AG10803 (cell line): ENCODE measurements at places on chromosomes 1 and 21.

DNA sequence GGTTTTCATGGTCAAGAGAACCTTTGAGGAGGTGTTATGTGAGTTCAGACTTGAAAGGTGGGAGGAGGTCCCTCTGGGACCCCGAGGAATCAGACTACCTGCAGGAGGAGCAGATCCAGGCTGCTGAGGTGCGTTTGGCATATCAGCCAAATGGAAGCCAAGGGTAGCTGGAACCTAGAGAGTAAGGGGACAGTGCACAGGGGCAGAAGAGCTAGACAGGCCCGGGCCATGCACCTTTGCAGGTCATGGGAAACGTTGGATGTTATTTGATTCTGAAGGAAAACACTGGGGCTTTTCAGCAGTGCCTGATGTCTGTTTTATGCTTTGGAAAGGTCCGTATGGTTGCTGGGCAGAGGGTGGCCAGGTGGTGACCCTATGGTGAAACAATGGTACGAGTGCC, 169.2 kb downstream of the PGBD5 start:
- DNase-seq = no peak

DNA sequence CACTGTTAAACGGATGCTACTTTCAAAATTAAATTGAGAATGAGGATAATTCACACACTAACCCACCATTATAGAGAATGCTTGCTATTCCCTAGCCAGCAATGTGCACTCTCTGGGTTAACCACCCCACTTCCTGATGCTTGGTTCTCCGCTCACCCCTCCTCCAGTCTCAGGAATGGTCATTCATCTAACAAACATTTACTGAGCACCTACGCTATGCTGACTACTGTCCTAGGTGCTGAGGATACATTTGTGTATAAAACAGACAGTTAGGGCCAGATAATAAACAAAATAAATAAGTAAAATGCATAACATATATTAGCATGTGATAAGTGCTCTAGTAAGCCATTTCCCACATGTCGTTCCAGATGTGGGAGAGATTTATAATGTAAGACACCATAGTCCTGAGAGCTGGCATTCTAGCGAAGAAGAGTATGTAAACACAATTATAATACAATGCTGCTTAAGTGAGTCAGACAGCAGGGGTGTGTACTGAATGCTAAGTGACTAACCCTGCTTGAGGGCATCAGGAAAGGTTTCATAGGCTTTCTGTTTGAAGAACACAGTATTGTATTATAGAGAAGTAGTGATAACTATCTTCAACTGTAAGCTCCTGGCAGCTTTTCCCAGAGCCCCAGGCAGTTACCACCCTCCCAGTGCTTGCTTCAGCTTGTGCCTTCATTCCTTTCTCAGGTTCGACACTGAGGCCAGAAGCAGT, 126.7 kb upstream of the CACHD1 start:
- DNase-seq = peak; percentile 76

GRCh38 chr1:99652881-99653281, 7.0 kb downstream of the PALMD start:
- DNase-seq = peak; percentile 24

- peak; percentile 68 for DNase-seq
Observed at GRCh38 chr1:100353988-100354387, 1.7 kb downstream of the CDC14A start.

GRCh38 chr1:117060441-117061317, 553 bp downstream of the TTF2 start:
- DNase-seq = peak; percentile 31

DNA sequence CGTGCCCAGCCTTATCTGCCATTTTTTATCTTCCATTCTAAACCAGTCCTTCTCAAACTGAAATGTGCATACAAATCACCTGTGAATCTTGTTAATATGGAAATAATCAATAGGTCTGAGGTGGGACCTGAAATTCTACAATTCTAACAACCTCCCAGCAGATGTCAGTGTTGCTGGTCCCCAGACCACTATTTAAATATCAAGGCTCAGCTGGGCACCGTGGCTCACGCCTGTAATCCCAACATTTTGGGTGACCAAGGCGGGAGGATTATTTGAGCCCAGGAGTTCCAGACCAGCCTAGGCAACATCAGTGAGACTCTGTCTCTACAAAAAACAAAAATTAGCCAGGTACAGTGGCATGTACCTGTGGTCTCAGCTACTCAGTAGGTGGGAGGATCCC, 4.1 kb downstream of the UQCRHL start:
- DNase-seq = no peak

DNA sequence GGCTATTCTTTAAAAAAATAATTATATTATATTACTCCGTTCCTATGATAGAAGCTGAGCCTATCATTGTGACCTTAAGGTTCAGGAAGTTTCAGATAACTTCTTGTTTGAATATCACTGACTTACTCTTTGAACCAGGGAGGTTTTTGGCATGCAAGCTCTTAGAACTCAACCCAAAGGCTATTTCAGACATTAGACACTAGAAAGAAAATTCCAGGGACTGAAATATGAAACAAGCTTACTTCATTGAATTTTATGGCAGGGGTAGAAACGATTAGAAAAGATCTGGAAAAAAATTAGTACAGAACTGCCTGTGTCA, 159.6 kb downstream of the DENND1B start:
- no peak for DNase-seq

DNA sequence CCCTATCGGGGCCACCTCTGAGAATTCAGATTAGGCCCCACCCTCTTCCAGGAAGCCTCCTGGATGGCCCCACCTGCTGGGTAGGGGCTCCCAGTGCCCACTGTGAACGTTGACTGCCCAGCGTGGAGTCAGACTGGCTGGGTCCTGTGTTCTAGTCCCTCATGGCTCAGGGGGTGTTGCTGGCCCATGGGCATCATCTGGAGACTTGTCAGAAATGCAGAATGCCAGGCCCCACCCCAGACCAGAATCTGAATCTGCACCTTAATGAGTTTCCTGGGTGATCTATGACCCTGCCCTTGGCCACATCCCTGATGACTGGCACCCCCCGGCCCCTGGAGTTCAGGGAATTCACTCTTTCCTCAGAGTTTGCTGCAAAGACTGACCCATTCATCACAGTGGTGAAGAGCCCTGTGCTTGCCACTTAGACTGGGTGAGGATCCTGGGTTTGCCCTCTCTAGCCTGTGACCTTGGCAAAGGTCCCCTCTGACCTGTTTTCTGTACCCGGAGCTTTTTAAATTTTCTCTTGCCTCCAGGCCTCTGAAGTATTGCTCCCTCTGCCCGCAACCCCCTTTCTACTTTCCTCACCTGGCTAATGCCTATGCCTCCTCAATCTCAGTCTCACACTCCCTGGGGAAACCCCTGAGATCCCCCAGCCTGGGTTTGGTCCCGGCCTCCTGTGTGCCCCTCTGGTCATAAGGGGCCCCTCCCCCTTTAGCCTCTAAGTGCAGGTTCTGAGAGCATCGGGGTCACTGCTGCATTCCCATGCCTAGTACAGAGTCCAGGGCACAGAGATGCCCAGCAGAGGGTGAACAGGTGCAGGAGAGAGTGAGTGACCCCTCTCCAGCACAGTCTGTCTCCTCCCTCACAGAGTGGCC, 184.2 kb downstream of the MATN1 start:
- DNase-seq = no peak

DNA sequence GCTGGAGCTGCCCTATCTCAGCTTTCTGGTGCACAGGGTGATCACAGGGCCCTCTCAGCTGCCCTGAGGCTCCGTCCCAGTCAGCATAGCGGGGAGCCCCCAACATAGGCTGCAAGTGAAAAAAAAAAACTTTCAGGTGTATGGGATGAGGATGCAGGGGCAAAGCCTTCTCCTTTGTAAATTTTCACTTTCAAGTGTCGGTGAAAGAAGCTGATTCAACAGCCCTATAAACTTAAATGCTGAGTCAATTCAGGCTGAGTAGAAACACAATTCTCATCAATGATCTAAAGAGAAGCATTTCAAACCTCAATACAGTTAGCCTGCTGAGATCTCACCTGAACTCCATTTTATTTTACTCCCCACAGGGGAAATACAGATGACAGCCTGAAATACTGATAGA, 171.2 kb downstream of the SEC16B start:
- no peak for DNase-seq

DNA sequence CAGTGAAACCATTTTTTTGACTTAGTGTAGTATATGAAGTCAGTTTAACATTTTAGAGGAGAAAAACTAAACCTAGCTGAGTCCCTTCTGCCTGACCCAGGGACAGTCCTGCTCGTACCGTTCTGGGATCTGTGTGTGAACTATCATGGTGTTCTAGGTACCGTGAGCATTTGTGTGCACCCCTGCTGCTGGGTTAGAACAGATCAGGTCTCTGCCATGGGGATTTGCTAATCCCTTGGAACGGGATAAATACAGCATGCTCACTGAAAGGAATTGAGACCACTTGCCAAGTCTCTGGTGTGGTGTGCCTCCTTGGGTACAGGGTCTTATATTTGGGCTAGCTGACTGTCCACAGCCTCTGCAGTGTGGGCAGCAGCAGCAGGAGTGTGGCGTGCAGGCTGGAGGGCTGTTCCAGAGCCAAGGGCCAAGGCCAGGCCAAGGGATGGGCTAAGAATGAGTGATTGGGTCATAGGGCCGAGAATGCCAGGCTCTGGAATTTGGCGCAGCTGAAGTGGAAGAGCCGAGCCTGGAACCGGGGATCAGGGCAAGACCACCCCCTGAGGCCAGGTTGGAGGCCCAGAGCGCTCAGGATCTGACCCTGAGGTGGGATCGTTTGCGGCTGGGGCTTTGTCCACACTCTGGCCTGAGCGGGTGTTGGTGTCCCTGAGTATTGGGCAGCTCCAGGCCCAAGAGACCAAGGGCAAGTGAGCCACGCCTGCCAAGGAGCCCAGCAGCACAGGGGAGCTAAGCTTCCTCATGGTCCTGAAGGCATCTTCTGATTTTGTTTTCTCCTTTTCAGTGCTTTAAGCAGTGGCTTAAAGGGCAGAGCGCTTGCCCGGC, 66.3 kb downstream of the VPS26C start:
- DNase-seq = no peak

GRCh38 chr1:220067269-220068204, 21.2 kb upstream of the EPRS1 start:
- no peak for DNase-seq

DNA sequence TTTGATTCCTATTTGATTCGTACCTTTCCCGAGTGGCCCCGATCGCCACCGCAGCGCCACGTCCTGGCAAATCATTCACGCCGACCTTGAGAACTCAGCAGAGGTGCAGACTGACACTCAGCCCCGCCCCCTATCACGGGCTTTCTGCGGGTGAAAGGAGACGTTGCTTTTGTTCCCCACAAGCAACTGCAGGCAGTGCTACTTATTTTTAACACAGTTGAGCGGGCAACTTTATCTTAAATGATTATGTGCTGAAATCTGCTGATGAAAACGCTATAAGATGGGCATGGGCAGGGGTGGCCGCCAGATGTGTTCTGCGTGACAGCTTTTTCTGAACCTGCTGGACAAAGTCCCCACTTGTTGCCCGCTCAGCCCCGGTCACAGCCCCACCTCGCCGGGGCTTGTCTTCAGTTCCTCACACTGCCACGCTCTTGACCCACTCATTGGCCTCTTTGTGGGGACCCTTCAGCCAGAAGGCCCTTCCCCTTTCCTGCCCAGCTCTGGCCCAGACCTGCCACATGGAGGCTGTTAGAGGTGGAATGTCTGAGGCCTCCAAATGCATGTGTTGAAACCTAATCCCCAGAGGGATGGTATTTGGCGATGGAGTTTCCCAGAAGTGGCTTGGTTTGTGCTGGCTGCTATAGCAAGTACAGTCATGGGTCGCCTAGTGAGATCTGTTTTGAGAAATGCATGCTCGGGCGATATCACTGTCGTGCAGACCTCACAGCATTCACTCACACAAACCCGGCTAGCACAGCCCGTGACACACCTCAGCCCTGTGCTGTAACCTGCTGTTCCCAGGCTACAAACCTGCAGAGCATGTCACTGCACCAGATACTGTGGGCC, 15.7 kb upstream of the PDXK start:
- peak; percentile 92 for DNase-seq

DNA sequence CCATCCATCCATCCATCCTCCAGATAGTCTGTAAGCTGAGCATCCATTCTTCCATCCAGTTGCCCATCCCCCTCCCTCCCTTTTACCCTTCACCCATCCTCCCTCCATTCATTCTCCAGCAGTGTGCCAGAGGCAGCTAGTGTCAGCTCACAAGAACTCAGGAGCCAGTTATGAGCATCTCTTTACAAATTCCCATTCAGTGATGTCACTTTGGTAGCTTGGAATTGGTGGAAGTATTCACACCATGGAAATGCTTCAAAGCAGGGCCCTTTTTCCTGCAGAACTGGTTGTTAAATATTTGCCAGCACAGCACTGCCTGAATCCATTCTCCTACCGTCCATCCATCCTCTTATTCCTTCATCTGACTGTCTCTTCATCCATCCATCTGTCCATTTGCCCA, 72.5 kb downstream of the ARHGEF10L start:
- DNase-seq = peak; percentile 72

DNA sequence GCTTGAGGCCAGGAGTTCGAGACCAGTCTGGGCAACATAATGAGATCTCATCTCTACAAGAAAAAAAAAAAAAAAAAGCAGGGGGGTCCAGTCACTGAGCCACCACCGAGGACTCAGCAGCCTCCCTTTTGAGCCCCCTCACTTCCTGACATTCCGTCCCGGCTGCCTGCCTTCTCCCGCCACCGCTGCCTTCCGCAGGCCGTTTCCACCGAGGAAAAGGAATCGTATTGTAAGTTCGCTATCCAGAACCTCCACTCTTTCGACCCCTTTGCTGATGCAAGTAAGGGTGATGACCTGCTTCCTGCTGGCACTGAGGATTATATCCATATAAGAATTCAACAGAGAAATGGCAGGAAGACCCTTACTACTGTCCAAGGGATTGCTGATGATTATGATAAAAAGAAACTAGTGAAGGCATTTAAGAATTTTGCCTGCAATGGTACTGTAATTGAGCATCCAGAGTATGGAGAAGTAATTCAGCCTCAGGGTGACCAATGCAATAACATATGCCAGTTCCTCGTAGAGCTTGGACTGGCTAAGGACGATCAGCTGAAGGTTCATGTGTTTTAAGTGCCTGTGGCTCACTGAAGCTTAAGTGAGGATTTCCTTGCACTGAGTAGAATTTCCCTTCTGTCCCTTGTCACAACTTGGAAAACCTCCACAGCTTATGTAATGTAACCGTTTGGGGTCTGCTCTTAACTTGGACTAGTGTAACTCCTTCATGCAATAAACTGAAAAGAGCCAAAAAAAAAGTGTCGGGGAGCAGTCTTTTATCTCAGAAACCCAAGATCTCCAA, 55.6 kb downstream of the GLUL start:
- DNase-seq = no peak

GRCh38 chr1:39270368-39270767, 65.9 kb downstream of the MACF1 start:
- no peak for DNase-seq

DNA sequence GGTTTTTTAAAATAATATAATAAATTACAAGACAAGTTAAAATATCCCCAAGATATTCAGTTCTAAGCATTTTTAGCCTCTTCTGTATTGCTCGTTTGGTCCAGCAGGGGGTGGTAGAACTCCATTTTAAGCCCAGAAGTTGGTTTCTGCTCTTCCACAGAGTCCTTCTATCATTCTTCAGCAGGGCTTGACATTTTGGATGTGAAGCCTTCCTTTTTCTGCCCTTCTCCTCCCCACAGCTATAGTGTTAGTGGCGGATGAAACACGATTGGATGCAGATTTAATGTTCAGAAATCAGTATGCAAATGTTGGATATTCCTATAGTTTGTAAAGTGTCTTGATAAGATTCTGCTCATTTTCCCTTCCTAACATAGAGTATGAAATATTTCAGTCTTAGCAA, 1.4 kb downstream of the NCAM2 start:
- peak; percentile 38 for DNase-seq

- DNase-seq = peak; percentile 40
Observed at GRCh38 chr1:81304187-81304586, 496.5 kb upstream of the ADGRL2 start.

GRCh38 chr1:236868625-236869467, 73.8 kb downstream of the MTR start:
- DNase-seq = peak; percentile 69
